Myocyte (in vitro differentiated cells): ENCODE measurements at places on chromosomes 3 and 15.

GRCh38 chr15:59420108-59420507 is 17.9 kb upstream of the FAM81A start:
- DNase-seq = no peak

DNA sequence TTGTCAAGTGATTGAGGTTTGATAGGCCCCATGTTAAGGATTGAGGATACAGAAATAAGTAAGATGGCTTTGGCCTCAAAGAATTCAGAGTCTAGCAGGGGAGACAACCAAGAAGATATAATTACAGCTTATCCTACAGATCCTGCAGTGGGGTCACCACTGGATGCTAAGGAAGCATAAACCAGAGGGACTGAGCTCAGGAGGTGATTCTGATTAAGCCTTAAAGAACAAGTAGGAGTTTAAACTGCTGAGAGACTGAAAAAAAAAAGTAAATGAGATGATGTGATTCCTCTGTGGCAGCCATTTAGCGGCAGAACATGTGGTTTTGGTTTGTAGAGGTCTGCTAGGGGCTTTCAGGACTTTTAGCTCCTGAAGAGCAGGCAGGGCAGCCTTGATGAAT is 72.1 kb upstream of the ROPN1 start:
- DNase-seq = no peak

GRCh38 chr3:174355505-174355904 is 503.6 kb upstream of the NAALADL2 start:
- DNase-seq = peak; percentile 40

DNA sequence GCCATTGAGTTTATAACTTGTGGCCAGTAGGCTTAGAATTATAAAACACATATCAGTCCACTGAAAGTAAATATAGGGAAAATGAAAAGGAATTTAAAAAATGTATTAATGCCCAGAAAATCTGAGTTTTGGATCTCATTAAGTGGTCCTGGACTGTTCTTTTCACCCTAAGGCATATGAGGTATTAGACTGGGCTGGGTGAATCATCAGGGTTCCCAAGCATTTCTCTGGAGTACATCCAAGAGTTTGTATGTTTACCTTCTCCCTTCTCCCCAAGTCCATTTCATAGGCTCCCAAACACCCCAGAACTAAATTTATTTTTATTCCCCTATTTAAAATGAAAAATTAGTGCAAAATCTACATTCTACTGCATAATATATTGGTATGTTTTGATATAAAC is 31.9 kb upstream of the SPTSSB start:
- no peak for DNase-seq

- DNase-seq = peak; percentile 26
Measured at GRCh38 chr3:24254649-24255048, 240.0 kb downstream of the THRB start.

- no peak for DNase-seq
Measured at GRCh38 chr3:52173101-52173500, 18.9 kb upstream of the POC1A start.

DNA sequence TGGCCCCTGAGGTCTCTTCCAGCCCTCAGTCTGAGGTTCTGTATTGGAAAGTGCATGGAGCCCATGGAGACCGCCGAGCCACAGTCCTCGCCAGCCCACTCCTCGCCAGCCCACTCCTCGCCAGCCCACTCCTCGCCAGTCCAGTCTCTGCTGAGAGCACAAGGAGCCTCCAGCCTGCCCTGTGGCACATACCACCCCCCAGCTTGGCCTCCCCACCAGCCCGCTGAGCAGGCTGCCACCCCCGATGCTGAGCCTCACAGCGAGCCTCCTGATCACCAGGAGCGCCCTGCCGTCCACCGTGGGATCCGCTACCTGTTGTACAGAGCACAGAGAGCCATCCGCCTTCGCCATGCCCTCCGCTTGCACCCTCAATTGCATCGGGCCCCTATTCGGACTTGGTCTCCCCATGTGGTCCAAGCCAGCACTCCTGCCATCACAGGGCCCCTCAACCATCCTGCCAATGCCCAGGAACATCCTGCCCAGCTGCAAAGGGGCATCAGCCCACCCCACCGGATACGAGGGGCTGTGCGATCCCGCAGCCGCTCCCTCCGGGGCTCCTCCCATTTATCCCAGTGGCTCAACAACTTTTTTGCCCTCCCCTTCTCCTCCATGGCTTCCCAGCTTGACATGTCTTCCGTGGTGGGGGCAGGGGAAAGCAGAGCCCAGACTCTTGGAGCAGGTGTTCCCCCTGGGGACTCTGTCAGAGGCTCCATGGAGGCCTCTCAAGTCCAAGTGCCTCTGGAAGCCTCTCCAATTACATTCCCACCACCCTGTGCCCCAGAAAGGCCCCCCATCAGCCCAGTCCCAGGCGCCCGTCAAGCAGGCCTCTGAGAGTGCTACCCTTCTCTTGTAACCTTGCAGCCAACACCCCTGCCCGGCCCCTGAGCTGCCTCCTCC is 40.9 kb downstream of the PML start:
- DNase-seq = no peak

DNA sequence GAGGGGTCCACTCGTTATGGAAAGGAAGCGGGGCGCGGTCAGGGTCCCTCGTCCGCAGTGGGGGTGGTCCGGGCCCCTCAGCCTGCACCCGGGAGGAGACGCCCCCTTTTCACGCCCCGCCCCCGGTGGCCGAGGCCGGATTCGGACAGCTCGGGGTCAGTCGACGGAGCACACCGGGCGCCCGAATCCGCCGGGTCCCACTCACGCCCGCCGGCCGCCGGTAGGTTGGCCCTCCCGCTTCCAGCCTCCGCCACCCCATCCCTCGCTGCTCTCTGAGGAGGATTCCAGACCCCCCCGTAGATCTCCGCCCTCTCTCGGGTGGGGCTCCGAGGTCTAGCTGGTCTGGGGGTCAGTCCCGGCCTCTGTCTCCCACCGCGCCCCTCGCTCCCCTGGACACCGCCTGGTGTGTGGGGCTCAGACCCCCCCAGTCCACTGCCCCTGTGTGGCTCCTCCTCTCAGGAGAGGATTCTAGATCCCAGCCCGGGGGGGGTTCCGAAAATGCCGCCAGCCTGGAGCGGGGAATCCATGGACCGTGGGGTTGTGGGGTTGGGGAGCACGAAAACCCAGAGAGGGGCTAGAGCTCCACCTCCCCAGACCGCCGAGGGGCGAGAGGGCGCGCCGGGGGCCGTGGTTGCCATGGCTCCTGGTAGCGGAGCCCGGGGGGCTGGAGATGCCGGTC is 725 bp downstream of the CHL1 start:
- DNase-seq = no peak

DNA sequence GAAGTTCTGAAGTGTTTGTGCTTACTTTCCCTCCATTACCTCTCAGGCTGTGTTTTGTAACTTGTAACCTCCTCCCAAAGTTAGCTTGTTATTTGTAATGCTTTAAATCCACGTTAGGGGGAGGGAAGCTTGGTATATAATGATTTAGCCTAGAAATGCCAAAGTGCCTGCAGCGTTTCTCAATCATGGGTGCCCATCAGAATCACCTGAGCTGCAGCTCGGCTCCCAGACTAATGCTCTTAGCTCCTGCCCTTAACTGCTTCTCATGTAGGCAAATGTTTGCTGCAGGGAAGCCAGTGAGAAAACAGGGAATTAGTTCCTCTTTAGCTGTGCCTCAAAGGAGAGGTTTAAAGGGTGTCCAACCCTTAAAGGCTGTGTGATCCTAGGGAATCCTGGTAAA is 219.2 kb upstream of the NAALADL2 start:
- DNase-seq = no peak

- DNase-seq = peak; percentile 48
Measured at GRCh38 chr15:71051539-71051938, 63.7 kb upstream of the THSD4 start.

- DNase-seq = no peak
Measured at GRCh38 chr15:85706779-85707518, 87.8 kb downstream of the KLHL25 start.

DNA sequence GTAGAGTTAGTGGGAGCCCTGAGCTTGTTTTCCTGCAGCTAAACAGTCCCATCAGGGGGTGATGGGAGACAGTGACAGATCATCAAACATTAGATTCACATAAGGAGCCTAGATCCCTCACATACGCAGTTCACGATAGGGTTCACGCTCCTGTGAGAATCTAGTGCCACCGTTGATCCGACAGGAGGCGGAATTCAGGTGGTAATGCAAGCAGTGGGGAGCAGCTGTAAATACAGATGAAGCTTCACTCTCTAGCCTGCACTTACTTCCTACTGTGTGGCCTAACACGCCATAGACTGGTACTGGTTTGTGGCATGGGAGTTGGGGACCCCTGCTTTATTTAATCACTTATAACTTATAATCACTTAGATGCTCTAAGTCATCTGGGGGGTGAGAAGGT is 179.1 kb downstream of the AKAP13 start:
- DNase-seq = no peak

GRCh38 chr3:38150780-38151528 is 12.5 kb downstream of the MYD88 start:
- DNase-seq = no peak

- no peak for DNase-seq
Measured at GRCh38 chr3:12179441-12179840, 20.7 kb upstream of the TIMP4 start.

DNA sequence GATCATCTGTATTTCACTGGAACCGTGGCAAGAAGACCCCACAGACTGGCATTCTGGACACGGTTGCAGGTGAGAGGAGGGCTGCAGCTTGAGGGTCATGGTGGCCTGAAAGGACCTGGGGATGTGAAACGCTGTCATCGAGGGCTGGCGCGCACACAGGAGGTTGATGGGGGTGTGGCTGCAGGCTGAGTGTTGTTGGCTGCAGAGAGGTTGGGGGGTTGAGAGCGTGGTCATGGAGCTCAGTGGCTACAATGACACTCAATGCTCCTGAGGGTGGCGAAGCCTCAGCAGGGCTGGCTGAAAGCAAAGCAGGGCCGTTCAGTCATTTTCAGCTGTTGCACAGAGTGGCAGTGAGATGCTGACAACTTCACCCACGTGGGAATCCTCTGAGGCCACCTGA is 21.0 kb downstream of the CPN2 start:
- peak; percentile 18 for DNase-seq
